CD4-positive, alpha-beta T cell treated with Interleukin-6 for 4 hours (primary cell): ENCODE measurements at places on chromosomes 6 and 20.

- DNase-seq: no peak
These were observed 76.1 kb downstream of the PAX1 start for GRCh38 chr20:21781446-21782075.

GRCh38 chr6:16625291-16626265 is 135.7 kb downstream of the ATXN1 start:
- no peak for DNase-seq

DNA sequence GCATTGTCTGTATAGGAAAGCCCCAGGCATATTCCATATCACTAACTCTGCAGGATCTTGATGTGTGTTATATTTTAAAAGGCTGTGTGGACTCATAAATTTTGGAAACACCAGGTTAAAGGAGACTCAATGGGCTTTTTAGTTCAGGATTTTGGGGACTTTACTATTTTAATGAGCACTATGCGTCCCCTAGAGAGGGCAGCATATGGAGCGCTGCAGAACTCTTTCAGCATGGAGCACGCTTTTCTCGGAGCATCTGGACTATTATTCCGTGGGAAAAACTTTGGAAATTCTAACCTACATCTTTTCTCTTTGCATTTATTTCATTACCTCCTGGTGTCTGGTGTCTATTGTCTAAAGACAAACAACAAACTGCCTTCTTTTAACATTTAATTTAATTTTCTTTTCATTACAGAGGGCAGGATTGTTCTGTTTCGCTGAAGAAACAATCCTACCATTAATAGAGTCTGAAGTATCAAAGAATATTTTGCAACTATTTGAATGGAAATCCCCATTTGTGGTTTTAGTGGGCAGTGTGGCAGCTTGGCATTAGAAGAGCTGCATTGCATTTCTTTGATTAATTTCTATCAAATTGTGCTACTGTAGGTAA is 399.9 kb upstream of the HSF2 start:
- DNase-seq: no peak

- DNase-seq: peak; percentile 74
These were observed 36.8 kb downstream of the YTHDF1 start for GRCh38 chr20:63178889-63179686.

GRCh38 chr20:19671374-19671773 is 86.7 kb upstream of the RIN2 start:
- no peak for DNase-seq

GRCh38 chr6:89828988-89829471 is 650 bp upstream of the CASP8AP2 start:
- DNase-seq: peak; percentile 33

DNA sequence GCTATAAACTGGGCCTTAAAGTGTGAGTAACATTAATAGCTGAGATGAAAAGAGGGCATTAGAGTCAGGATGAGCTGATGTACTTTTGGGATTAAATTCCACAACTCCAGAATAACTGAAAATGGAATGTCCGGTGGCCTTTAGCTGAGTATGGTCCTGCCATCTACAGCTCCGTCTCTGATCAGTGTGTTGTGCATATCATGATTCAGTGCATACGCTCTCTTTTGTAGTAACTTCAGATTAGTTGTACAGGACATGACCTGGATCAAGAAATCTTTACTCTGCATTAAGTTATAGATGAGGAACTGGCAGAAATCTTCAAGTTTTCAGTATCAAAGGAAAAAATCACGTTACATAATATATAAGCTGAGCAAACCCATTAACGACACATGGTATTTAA is 92.4 kb downstream of the MTFR2 start:
- no peak for DNase-seq

DNA sequence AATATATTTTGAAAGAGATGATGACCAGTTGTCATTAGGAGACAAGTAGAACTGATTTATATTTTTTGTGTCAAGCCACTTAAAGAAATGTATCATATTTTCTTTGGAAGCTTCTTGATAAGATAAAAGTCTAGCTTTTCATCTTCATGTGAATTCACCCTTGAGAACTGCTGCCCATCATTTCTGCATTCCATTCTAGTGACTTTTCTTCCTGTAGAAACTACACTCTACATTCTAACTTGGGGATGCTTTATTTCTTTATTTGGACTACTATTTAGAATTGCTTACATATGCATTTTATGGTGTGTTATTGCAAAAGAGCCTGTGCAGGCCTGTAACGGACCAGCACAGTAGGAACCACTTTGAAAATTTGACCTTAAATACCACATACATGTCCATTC is 335.0 kb upstream of the KCNQ5 start:
- no peak for DNase-seq

DNA sequence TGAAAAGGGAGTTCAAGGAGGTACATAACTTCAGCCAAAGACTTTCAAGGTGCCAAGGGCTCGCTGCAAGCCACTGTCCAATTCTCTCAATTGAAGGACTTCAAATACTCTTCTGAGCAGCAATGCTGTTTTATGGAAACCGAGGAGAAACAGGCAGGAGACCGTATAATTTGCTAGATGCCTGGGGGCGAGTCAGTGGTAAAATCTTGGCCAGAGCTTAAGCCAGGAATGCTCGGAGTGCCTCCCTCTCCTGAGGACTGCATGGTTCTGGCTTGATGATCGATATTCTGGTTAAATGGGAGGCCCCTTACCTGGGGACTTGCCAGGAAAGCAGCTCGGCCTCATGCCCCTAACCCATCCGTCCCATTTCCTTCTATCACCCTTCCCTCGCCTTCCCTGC is 35.8 kb upstream of the NOP56 start:
- no peak for DNase-seq

- no peak for DNase-seq
These were observed 7.1 kb downstream of the RPS6KA2 start for GRCh38 chr6:166619912-166620311.

- DNase-seq: no peak
These were observed 822 bp downstream of the FOXQ1 start for GRCh38 chr6:1312473-1313367.

DNA sequence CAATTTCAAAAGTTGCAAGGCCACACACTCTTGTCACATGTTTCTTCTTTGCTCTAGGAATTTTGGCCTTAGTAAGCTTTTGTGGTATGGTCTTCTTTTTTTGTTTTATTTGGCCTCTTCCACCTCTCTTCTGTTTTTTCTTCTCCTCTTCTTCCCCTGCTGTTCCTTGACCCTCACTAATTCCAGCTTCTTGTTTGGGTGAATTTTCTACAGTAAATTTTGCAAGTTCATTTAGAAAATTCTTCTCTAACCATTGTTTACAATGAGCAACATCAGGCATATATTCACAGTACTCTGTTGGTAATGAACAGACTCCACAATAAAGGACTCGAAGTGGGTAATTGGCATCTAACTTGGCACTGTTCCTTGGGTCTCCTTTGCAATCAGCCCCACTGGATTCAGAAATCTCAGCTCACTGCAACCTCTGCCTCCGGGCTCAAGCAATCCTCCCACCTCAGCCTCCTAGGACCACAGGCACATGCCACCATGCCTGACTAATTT is 5.0 kb downstream of the ASIP start:
- no peak for DNase-seq

GRCh38 chr20:49579874-49580812 is 12.2 kb upstream of the PTGIS start:
- no peak for DNase-seq

DNA sequence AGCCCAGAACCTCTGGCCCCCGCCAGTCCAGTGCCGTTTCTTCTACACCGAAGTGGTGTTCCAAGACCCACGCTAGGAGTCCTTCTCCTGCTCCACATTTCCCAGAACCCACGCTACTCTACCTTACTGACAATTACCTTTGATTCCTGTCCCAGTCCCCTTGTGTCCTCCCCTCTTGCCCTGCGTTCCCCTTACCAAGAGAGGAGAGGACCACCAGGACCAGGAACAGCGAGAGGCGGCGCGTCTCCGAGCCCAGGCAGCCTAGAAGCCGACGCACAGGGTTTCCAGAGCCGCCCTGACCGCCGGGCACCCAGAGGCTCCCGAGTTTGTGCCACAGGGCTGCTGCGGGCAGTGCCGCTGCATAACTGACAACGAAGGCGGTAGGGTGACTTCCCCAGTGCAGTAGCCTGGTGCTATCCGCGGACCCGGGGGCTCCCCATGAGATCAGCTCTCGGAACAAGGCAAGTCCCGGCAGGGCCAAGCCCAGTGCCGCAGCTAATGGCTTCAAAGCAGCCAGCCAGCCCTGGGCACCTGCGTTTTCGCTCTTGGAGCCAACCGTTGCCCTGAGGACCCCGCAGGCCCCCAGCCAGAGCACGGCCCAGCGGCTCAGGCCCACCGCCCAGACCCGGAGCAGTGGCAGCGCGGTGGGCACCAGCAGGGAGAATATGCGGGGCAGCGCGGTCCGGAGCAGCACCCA is 512 bp downstream of the TAP1 start:
- DNase-seq: peak; percentile 54

- DNase-seq: no peak
These were observed 124.4 kb upstream of the NUP153 start for GRCh38 chr6:17831135-17831534.

GRCh38 chr6:34543421-34543820 is 12.7 kb downstream of the SPDEF start:
- DNase-seq: no peak

DNA sequence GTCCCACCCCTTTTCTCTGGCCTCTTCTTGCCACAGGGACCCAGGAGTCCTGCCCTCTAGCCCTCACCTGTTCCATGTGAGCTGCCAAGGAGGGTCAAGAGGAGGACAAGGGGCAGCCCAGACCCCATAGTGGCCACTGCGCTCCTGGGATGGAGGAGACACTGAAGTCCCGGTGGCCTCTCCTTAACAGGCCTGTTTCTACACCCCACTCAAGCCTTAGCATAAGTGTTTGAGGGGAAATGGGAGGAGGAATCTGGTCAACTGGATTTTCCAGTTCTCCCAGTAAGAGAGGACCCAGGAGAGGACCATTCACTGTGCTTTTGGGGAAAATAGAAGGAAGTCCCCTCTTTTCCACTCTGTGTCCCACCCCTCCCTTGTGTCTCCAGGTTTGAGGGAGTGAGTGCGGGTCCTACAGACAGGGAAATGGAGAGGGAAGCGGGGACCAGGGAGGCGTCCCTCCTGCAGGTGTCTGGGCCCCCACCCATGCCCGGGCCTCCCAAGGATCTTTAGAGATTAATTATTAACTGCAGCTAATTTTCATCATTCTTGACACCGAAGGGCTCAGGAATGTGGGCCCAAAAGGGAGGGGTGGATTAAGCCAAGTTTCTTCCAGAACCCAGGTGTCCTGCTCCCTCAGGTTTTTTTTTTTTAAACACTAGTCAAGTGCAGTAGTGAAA is at the start of gene SFTA2:
SFTA2 (minus strand) TSS at position 202 of the 677 bp plus-strand sequence; CDS start at position 128, 74 bp downstream.
- DNase-seq: no peak

DNA sequence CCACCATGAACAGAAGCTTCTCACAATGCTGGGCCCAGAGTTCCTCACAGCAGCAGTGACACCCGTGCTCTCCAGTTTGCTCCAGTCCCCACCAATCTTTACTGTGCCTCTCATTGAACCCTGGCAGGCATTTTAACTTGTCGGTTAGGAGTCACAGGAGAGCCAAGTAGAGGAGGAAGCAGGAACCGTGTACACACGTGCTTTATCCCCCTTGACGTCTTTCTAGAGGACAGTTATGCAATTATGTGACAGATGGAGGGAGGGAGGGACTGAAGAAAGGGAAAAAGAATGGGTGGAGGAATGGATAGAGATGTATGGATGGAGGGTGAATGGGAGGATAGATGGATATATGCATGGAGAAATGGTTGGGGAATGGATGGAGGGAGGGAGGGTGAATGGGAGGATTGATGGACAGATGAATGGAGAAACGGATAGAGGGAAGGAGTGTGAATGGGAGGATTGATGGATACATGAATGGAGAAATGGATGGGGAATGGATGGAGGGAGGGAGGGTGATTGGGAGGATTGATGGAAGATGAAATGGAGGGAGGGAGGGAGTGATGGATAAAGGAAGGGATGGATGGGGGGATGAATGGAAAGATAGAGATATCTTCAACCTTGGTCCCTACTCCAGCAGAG is 26.0 kb downstream of the RBM38 start:
- no peak for DNase-seq

GRCh38 chr6:108331982-108332381 is 37.1 kb downstream of the AFG1L start:
- no peak for DNase-seq

- DNase-seq: no peak
These were observed 80.0 kb downstream of the EPB41L2 start for GRCh38 chr6:130982941-130983456.
